Progenitor cell of endocrine pancreas (in vitro differentiated cells): ENCODE measurements at places on chromosomes 5 and 9.

DNA sequence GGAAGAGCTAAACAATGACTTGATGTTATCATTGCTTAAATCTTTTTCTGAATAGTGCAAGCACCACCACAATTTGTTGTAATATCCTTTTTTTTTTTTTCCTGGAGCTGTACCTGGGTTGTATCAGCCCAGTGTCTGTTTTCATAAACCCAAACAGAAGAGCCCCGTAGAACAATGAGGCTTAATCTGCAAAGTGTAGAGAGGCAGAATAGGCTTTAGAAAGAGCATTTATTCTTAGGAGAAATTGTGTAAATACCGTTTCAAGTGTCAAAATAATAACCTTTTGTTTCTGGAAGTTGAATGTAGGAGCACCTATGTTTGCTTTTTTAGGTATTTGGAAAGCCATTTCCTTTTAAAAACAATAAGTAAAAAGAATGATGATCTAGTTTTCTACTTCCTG, 26.4 kb downstream of the RGS7BP start:
- H3K36me3 ChIP-seq = no peaks in the 10 kb centered on the region
- DNase-seq = no peak
- peak overlapping the region; percentile 53 for H3K27ac ChIP-seq
- no peak overlapping the region for H3K4me3 ChIP-seq
- no peaks in the 10 kb centered on the region for H3K27me3 ChIP-seq

- H3K4me3 ChIP-seq = no peak overlapping the region
- DNase-seq = no peak
- no peak overlapping the region for H3K27ac ChIP-seq
- no peaks in the 10 kb centered on the region for H3K36me3 ChIP-seq
- H3K27me3 ChIP-seq = no peaks in the 10 kb centered on the region
Measured at GRCh38 chr9:98134702-98135557, 15.9 kb upstream of the TRIM14 start.

- peak overlapping the region; percentile 35 for H3K4me3 ChIP-seq
- H3K36me3 ChIP-seq = no peaks in the 10 kb centered on the region
- peaks cover 21% of the 10 kb centered on the region for H3K4me1 ChIP-seq
- no peak for DNase-seq
- H3K27me3 ChIP-seq = peaks cover 59% of the 10 kb centered on the region
Measured at GRCh38 chr5:93569300-93570160, 11.5 kb downstream of the NR2F1-AS1 start.

DNA sequence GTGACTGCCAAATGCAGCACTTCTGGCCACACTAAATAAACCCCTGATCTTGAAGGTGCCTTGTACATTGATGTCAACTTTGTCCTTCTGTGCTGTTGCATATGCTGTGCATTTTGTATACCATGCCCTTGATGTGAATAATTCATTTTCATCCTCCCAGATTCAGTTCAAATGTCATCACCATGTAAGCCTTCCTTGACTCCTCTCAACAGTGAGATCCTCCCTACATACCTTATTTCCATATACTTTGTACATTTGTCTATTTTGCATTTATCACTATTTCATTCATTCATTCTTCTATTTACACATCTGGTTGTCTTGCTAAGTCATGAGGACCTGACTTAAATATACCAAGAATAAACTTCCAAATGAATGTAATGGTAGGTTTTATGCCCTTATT, 273.2 kb upstream of the EFNA5 start:
- H3K36me3 ChIP-seq = no peaks in the 10 kb centered on the region
- H3K4me3 ChIP-seq = no peak overlapping the region
- H3K27ac ChIP-seq = no peak overlapping the region
- H3K4me1 ChIP-seq = peaks cover 7% of the 10 kb centered on the region
- no peaks in the 10 kb centered on the region for H3K27me3 ChIP-seq

DNA sequence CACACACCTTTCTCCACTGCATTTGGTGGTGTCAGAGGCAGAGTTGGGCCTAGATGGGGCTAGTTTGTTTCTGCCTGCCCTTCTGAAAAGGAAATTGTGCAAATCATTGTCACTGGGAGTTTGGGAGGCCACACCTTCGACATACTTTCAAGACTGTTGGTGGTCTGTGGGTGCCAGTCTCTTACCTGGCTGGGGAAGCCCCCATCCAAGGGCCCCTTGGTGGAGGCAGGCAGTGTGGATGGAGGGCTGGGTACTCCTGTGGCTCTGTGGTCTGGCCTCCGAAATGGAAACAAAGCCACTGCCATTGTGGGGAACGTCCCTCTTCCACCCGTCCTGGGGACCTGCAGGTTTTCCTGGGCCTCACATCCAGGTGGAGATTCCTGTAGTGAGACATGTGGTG, 10.9 kb upstream of the PHYHD1 start:
- H3K4me1 ChIP-seq = peaks cover 21% of the 10 kb centered on the region
- peaks cover 19% of the 10 kb centered on the region for H3K36me3 ChIP-seq
- H3K27ac ChIP-seq = no peak overlapping the region

- no peak for DNase-seq
- no peaks in the 10 kb centered on the region for H3K27me3 ChIP-seq
- H3K4me1 ChIP-seq = peaks cover 4% of the 10 kb centered on the region
- H3K27ac ChIP-seq = no peak overlapping the region
- no peaks in the 10 kb centered on the region for H3K36me3 ChIP-seq
Measured at GRCh38 chr9:34170237-34170991, 8.4 kb upstream of the UBAP1 start.

GRCh38 chr5:108481355-108481931, 99.5 kb upstream of the FBXL17 start:
- no peaks in the 10 kb centered on the region for H3K27me3 ChIP-seq
- no peak for DNase-seq
- H3K4me1 ChIP-seq = no peaks in the 10 kb centered on the region
- H3K4me3 ChIP-seq = no peak overlapping the region

DNA sequence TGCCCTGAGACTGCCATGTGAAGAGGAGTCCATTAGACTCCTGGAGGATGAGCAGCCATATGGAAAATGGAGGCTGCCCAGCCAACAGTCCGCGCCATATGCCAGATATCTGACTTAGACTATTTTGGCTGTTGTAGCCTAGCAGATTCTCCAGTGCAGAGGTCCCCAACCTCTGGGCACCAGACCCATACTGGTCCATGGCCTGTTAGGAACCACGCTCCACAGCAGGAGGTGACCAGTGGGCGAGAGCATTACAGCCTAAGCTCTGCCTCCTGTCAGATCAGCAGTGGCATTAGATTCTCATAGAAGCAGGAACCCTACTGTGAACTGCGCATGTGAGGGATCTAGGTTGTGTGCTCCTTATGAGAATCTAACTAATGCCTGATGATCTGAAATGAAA, 851.9 kb downstream of the NR2F1-AS1 start:
- H3K36me3 ChIP-seq = no peaks in the 10 kb centered on the region
- DNase-seq = no peak
- H3K27me3 ChIP-seq = no peaks in the 10 kb centered on the region
- no peak overlapping the region for H3K4me3 ChIP-seq
- no peaks in the 10 kb centered on the region for H3K4me1 ChIP-seq

- H3K4me3 ChIP-seq = no peak overlapping the region
- no peak overlapping the region for H3K27ac ChIP-seq
- H3K27me3 ChIP-seq = no peaks in the 10 kb centered on the region
- H3K4me1 ChIP-seq = peaks cover 14% of the 10 kb centered on the region
Measured at GRCh38 chr5:143134269-143134668, 269.2 kb downstream of the NR3C1 start.

DNA sequence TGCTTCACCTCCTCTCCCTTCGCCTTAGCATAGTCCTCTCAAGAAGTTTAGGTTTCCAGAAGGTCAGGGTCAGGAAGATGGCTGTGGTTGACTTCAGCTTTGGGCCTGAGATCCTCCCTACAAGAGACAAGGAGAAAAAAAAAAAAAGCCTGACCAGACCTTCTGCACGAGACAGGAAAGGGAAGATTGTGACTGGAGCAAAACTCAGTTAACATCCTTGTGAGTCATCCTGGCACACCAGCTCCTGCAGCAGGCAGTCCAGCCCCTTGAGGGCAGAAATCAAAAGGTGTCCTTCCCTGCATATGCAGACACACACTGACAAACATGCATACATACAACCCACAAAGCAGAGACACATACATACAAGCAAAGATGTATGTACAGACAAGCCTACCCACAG, 18.0 kb upstream of the ENHO start:
- H3K36me3 ChIP-seq = no peaks in the 10 kb centered on the region
- H3K27me3 ChIP-seq = peaks cover 37% of the 10 kb centered on the region
- no peak overlapping the region for H3K4me3 ChIP-seq
- peaks cover 5% of the 10 kb centered on the region for H3K4me1 ChIP-seq
- no peak for DNase-seq

- peak overlapping the region; percentile 87 for H3K27ac ChIP-seq
- H3K27me3 ChIP-seq = peaks cover 7% of the 10 kb centered on the region
- peaks cover 12% of the 10 kb centered on the region for H3K4me1 ChIP-seq
- DNase-seq = peak; percentile 14
Measured at GRCh38 chr5:151448038-151448985, 909 bp downstream of the SLC36A1 start.

GRCh38 chr9:32441678-32442077, 57.2 kb downstream of the ACO1 start:
- no peaks in the 10 kb centered on the region for H3K27me3 ChIP-seq
- H3K4me3 ChIP-seq = no peak overlapping the region
- H3K4me1 ChIP-seq = no peaks in the 10 kb centered on the region
- no peak for DNase-seq

DNA sequence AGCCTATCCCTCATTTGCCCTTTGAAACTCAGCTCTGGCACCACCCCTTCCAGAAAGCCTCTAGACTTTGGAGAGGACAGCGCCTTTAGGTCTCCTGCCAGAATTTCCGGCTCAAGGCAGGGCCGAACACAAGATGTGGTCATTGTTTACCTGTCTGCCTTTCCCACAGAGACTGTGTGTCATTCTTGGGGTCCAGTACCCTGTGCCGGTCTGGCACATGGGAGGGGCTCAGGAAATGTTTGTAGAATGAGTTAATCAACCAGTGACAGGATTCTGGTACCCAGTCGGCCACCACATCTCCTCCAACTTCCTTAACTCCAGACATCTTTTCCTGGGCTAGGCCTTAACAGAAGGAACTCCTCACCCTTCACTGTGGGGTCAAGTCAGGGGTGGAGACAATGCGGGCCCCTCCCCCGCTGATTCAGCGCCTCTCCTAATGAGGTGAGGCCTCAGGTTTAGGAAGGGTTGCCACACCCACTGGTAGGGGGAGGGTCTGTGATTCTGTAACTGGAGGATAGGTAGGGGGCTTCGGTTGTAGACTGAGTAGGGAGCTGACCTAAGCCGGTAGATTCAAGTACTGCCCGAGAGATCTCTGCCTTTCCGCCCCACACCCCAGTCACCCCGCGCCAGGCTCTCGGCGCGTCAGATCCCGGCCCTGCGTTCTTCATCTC, 29.3 kb downstream of the PCDH1 start:
- H3K4me1 ChIP-seq = peaks cover 17% of the 10 kb centered on the region
- peak overlapping the region; percentile 97 for H3K27ac ChIP-seq
- peak; percentile 33 for DNase-seq
- H3K36me3 ChIP-seq = no peaks in the 10 kb centered on the region
- H3K27me3 ChIP-seq = no peaks in the 10 kb centered on the region
- H3K4me3 ChIP-seq = peak overlapping the region; percentile 81

- no peak overlapping the region for H3K4me3 ChIP-seq
- H3K27ac ChIP-seq = no peak overlapping the region
- peaks cover 17% of the 10 kb centered on the region for H3K27me3 ChIP-seq
- H3K36me3 ChIP-seq = no peaks in the 10 kb centered on the region
- DNase-seq = no peak
Measured at GRCh38 chr9:134946663-134947062, 29.0 kb upstream of the FCN1 start.

DNA sequence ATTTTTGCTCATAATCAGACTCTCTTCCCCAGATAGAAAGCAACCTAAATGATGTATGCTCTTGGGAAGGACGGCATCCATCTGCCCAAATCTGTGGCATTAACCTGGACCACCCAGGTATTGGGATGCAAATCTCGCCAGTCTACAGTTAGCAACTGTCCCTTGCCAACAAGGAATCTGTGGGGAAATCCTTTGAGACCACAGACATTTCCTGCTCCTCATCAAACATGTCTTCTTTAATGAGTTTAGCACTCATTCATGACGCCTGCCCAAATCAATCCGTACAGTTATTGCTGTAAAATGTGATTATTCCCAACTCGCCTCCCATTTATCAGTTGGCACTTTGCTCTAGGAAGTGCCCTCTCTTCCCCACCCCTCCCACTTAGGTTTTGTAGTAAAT, 7.8 kb downstream of the ROR2 start:
- peak overlapping the region; percentile 25 for H3K27ac ChIP-seq
- H3K4me3 ChIP-seq = no peak overlapping the region
- H3K27me3 ChIP-seq = peaks cover 10% of the 10 kb centered on the region
- peaks cover 25% of the 10 kb centered on the region for H3K4me1 ChIP-seq
- no peak for DNase-seq
- H3K36me3 ChIP-seq = peaks cover 5% of the 10 kb centered on the region

DNA sequence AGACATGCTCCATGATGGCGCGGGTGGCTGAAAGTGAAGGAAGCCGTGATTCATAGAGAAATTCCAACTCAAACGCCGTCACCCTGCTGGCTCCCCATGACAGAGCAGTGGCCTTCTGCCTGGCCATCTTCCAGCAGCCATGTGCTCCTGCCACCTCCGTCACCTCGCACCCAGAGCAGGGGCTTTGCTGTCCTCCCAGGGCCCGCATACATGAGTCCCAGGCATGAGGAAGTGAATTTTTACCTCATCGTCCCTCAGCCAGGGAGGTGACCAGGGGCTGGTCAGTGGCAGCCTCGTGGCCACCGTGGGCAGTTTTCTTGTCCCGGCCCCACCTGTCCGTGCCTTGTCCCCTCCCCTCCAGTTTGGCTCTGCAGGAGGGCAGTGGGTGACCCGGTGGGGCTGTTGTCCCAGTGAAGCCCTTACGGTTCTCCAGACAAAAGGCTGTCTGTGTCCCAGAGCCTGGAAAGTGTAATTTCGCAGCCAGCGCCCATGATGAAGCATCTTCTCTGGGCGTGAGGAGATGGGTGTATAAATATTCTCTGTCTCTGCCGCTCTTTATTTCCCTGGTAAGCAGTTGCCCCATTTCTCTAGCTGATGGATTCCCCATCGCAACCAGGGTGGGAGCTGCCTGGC, 124.0 kb upstream of the LMX1B start:
- H3K27me3 ChIP-seq = no peaks in the 10 kb centered on the region
- H3K4me3 ChIP-seq = no peak overlapping the region
- no peaks in the 10 kb centered on the region for H3K4me1 ChIP-seq
- H3K27ac ChIP-seq = no peak overlapping the region

DNA sequence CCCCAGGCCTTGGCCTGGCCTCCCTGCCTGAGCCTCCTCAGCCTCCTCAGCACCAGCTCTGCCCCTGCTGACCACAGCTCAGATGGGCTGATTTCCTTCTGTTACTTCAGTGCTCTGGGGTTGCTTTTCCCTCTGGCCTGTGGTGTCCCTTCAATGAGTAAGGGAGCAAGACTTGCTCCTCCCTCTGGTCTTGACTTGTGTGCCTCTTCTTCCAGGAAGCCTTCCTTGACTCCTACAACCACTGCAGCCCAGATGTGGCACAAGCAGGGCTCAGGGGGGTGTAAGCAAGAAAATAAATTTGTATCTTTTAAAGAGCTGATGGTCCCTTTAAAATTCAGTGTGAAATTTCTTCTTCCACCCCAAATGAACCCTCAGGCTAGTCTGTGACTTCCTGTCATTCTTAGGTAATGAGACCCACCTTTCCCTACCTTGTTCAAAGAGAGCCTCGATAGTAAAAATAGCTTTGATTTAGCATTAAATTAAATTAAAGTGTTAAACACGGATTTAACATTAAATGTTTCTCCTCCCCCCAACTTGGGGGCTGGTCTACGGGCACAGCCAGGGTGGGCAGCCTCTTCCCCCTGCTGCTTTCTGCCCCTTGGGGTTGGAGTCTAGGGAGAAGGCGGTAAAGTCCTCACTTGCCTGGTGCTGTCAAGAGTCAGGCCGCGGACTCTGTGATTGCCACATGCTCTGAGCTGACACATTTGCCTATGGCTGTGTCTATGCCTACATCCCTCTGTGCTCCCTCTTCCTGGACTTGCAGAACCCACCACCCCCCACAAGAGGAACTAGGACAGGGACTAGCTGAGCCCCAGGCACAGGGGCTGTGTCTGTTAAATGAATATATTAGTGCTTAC, 64.5 kb downstream of the OLFM1 start:
- no peaks in the 10 kb centered on the region for H3K36me3 ChIP-seq
- H3K4me3 ChIP-seq = no peak overlapping the region
- no peak for DNase-seq
- H3K27ac ChIP-seq = no peak overlapping the region
